ENCODE measurements at places on chromosomes 6 and 20.

GRCh38 chr6:2875359-2876191 is 27.5 kb downstream of the SERPINB9 start:
- peak; percentile 59 for DNase-seq

DNA sequence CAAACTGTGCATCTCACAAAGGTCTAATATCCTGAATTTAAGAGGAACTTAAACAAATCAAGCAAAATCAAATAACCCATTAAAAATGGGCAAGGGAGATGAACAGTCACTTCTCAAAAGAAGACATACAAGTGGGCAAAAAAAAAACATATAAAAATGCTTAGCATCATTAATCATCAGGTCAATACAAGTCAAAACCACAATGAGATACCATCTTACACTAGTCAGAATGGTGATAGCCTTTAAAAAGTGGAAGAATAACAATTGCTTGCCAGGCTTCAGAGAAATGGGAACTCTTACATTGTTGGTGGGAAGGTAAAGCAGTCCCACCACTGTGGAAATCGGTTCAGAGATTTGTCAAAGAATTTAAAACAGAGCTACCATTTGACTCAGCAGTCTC is 646.7 kb upstream of the PTCHD4 start:
- DNase-seq, result no peak

DNA sequence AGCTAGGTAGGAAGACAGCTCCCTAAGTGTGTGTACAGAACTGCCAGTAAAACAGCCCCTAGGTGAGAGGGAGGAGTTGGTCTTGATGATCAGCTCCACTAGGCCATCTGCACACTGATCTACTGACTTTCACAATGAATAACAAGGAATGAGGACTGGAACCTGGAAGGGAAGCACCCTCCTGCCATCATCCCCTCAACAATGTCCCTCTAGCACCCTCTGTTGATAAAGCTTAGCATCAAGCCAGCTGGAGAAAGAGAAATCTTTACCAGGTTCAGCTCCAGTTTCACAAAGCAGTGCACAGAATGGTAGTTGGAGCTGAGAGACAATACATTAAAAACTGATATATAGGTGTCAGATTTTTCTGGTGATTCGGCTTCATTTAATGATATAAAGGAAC is 57.2 kb upstream of the IRAK1BP1 start:
- peak; percentile 55 for DNase-seq

GRCh38 chr6:3041606-3042005 is 26.7 kb upstream of the RIPK1 start:
- no peak for DNase-seq

DNA sequence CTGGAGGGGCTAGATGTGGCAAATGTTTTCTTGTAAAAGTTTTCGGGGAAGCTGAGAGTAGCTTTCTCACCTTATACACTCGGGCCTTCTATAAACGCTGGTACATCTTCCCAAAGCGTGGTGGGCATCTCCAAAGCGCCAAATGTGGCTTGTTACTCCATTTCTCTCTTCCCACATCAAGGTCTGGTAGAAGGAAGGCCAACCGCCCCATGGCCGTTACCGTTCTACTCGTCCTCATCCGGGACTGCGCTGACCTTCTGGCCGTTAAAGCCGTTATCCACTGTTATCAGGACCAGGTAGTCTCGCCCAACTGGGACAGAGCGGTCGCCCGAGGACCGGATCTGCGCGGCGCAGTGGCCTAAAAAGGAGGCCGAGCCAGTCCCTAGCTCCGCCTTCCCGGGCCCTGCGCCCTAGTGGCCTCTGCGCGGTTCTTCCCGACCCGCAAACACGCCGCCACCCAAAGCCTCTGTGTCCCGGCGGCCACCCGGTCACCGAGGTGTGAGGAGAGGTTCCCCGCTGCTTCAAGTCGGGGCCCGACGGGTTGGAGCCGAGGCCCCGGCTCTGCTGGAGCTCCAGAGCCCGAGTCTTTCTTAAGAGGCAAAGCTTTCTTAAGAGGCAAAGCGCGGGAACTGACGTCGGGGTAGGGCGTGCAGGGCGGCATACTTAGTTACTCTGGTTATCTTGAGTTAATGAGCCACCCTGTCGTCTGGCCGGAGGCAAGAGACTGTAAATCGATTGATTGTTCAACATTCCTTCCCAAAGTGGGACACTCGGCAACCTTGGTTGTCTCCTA is 90.5 kb downstream of the GPX5 start:
- DNase-seq, result peak; percentile 81

GRCh38 chr20:37311710-37312355 is 22.4 kb downstream of the MANBAL start:
- DNase-seq, result no peak

DNA sequence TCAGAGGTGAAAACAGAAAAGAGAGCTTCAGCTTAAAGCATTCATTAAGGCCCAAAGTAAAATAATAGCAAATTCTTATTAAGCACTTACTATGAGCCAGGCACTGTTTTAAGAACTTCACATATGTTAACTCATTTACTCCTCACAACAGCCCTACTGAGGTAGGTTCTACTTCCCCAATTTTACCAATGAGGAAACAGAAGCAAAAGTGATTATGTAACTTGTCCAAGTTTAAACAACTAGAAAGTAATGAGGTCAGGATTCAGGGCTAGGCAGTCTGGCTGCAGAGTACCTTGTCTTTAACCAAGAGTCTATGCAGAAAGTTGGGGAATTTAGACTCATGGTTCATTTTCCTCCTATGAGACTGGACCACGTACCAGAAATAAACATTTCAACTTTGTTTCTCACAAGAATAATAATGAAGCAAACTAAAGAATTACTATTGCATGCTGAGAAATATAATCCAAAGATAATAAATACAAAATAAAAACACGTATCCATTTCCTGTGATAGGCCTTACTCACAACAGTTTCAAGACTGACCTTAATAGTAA is 3.8 kb downstream of the COL21A1 start:
- DNase-seq, result no peak

GRCh38 chr6:149392535-149392934 is 7.5 kb upstream of the SUMO4 start:
- no peak for DNase-seq

DNA sequence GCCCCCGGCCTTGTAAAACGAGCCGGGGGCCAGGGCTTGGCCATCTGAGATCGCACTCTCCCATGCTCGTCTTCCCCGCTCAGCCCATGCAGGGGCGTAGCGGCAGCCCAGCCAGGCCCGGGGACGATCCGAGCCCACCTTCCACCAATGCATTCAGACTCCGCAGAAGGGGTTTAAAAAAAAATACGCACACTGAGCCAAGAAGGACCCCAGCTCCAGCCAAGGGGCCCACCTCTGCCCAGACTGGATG is 320 bp downstream of the GSTA4 start:
- no peak for DNase-seq

DNA sequence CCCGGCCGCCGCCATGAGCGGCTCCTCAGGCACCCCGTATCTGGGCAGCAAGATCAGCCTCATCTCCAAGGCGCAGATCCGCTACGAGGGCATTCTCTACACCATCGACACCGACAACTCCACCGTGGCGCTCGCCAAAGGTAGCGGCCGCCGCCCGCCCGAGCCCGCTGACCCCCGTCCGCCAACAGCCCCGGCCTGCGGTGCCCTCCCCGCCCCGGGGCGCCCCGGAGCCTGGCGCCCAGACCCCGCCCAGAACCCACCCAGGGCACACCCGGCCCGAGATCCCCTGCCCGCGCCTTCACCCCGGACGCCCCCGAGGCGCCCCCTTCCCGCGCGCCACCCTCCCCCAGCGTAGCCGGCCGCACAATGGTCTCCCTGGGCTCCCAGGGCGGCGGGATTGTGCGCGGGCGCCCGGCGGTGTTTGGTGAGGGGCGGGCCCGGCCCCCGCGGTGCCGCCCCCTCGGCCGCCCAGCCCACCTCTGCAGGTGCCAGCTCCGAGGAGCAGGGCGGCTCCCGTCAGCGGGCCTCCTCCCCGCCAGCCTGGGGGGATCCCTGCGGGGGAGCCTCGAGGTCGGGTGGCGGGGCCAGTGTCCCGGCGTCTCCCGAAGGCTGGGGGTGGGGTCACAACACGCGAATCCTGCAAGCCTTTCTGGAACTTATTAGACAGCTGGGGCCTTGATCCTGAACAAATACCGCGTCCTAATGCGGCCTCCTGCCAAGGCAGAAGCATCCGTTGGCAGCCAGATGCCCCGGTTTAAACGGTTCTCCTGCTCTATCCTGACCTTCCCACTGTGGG is 577 bp downstream of the LSM14B start:
- DNase-seq, result no peak

DNA sequence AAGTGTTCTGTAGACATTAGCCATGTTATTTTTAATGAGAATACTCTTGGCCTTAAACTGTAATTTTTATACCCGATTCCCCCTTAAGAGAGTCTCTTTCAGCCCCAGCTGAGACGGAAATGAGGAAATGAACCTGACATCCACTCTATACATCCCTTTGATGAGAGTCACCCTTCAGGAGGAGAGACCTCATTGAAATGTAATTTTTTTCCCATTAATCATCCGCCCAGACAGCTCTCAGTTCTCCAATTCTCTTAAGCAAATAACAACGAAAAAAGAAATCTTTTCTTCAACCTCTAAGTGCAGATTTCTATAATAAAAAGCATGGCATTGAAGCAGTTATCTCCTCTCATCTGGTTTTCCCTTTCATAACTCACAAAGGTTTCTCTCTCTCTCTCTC is 243.8 kb upstream of the PMEPA1 start:
- DNase-seq, result no peak

- no peak for DNase-seq
Observed at GRCh38 chr20:54189630-54190029, 15.8 kb upstream of the CYP24A1 start.

DNA sequence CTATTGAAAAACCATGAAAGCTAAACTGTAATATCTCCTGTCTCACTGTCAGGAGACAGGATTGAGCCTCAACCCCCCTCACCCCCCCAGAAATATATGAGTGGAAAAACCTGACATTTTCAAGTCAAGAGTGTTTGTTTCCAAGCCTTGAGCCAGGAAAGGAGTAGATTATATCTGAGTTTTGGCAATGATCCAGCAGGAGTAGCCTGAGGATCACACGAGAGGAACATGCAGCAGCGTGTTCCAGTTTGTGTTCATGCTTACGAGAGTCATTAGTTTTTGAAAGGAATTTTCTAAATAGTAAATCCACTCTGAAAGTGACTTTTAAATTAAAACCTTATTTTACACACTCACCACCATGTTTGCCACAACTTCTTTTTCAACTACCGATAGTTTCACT is 15.8 kb downstream of the IL22RA2 start:
- DNase-seq, result no peak

DNA sequence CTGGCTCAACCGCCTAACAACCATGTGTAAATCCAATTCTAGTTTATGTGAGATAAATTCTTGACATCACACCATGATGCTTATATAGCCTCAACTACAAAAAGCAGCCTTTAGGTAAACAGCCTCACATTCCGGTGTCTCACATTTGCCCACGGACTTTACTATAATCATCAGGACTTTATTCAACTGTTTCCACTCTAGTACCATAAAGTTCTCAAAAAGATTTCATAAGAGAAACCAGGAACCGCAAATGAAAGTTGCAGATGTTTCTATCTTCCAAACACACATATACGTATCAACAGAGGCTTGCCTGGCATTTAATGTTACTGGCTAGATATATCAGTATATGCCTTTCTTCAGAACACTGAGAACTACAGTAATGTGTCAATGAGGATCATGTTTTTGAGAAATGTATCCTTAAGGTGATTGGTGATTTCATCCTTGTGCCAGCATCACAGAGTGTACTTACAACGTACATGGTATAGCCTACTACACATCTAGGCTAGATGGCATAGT is 80.0 kb downstream of the EPB41L2 start:
- DNase-seq, result no peak

DNA sequence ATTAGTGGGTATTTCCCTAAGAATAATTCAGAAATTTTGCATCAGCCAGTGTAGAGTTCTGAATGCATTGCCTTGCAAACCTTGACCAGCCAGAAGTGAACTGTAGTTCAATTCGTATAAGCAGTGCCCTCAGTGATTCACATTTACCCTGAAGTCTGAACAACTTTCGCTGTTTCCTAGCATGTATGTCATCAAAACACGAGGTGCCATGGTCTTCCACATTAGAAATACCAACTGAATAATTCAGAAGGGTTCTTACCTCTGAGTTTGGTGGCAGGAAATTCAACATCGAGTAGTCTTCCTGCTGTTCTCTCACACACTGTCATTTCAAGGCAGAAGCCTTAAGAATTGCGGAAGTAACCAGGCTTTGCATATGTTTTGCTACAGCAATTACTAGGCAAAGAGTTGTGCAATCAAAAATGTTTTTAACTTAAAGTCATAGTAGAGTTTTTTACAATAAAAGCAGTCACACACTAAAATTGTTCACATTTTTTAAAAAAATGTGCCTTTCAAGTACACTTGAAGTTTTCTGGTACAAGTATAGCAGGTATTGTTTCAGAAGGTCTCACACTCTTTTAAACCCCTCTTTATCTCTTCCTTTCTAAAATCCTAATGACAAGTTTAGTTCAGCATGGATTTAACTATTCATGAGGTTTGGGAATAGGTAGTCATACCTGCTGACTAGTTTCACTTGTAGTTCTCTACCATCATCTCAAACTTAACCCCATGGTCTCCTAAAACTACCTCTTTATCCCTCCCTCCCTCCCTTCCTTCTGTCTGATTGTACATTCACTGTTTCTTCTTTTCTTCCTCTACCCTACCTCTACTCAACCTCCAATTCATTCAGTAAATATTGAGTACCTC is 118.3 kb downstream of the STXBP5 start:
- DNase-seq, result no peak

DNA sequence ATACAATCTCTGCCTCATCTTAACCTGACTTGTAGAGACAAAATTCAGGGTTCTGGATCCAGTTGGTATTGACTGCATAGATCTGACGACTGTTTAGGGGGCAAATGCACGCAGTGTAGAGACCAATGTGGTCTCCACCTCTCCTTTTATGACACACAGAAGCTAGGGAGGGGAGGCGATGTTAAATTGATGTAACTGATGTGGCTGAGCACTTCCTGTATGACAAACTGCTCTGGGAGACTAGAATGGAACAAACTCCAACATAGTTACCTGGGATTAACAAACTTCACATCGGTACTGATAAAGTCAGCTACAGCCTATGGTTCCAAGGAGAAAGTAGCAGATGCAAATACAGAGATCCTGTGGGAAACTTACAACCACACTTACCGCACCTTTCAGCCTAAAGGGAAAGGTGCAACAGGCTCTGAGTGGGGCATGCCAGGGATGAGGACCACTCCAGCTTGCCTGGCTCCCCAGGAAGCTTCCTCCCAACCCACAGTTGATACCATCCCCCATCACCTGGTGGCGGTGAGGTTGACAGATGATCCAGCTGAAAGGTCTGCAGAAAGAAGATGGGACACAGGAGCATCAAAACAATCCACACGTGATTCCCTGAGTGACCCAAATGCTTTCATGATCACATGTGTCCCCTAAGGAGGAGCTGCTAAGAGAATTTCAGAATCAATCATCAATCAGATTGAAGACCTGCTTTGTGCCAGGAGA is 60.6 kb upstream of the MRPS10 start:
- DNase-seq, result no peak

DNA sequence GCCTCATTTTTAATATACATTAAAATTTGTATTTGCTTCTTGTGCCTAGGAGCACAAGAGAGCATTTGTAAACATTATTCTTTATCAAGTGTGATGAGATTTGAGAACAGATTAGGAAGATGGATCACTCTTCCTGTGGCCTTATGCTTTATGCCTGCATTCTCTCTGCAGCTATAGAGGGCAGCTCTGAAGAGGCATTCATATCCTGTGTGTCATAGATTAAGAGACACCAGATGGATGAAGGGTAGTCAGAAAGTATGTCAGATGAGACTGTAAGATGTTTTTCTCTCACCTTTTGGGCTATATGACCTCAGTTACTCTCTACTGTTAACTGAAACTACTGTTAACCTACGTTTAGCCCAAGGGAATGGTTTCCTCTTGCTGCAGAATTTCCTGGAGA is 61.4 kb downstream of the DNAH8 start:
- no peak for DNase-seq

- no peak for DNase-seq
Observed at GRCh38 chr20:57728762-57729161, 18.9 kb upstream of the PMEPA1 start.
